ENCODE measurements at places on chromosomes 11 and 22.

DNA sequence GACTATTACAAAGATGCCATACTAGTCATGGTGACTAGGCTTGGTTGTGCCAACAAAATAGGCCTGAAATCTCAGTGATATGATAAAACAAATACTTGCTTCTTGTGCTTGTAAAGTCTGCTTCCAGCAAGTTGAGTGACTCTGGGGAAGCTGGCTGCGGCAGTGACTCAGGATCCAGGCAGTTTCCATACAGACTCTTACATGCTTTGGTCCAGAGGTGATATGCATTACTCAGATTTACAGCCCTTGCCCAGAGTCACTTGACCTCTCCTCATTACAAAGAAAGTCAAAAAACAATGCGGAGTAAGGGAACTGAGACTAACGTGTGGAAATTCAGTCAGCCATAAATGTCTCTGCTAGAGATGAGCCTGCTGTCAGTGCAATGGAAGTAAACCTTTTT lies 387.5 kb downstream of the KCNA4 start:
- DNase-seq = no peak

GRCh38 chr22:49322231-49322630 lies 505.4 kb downstream of the BRD1 start:
- DNase-seq = no peak

- no peak for DNase-seq
Measured at GRCh38 chr11:69830086-69830485, 10.9 kb upstream of the FGF3 start.

DNA sequence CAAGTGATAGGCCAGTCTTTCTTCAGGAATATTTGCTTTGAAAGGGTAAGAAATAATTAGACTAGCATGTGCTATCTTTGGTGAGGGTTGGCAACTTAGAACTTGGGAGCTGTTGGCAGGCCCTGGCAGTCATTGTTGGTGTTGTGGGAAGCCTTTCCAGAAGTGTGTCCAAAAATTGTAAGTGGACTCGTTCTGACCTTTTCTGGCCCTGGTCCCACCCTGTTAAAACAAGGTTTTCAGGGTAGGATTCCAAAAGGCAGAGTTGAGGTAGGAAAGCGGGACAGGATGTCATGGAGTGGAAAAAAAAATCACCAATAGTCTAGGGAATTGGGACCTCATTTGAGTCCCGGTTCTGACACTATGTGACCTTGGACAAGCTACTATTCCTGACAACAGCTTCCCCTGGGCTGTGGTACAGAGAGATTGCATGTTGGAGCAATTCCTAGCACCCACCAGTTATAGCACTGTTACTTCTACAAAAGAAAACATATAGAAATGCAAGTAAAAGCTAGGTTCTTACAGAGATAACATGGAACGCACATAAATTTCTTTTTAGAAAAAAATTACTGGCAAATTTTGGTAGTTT lies 299.3 kb upstream of the DDI1 start:
- no peak for DNase-seq

GRCh38 chr11:43135966-43136534 lies 175.7 kb upstream of the API5 start:
- no peak for DNase-seq

Measured in stimulated activated CD8-positive, alpha-beta memory T cell treated with anti-CD3 and anti-CD28 coated beads, Interleukin-7, amount 100 ng/mL, for 4 hours (primary cell).